ENCODE measurements at places on chromosomes 6 and 20. TPM values are rescaled to one million over a fixed set of nuclear protein-coding genes. Genes with fewer than 3 reads are reported as not detected.

Gene TNXB
- polyA plus RNA-seq = 18.6 TPM

Gene DEFB132
- not detected for polyA plus RNA-seq

Gene KHDC3L
- polyA plus RNA-seq = not detected

- H3K4me1 ChIP-seq = no peaks in the 10 kb centered on the region
- H3K36me3 ChIP-seq = no peaks in the 10 kb centered on the region
- no peaks in the 10 kb centered on the region for H3K27me3 ChIP-seq
These were observed 279.6 kb upstream of the JARID2 start for GRCh38 chr6:14966096-14966905.

- H3K27me3 ChIP-seq = no peaks in the 10 kb centered on the region
- H3K27ac ChIP-seq = no peak overlapping the region
- no peak overlapping the region for H3K4me3 ChIP-seq
- no peak for DNase-seq
These were observed 82.4 kb upstream of the TAB2 start for GRCh38 chr6:149235130-149235561.

- H3K4me1 ChIP-seq = no peaks in the 10 kb centered on the region
- H3K27me3 ChIP-seq = no peaks in the 10 kb centered on the region
- H3K4me3 ChIP-seq = no peak overlapping the region
- DNase-seq = no peak
- H3K27ac ChIP-seq = peak overlapping the region; percentile 55
These were observed 117.5 kb upstream of the CEP85L start for GRCh38 chr6:118768904-118769325.

DNA sequence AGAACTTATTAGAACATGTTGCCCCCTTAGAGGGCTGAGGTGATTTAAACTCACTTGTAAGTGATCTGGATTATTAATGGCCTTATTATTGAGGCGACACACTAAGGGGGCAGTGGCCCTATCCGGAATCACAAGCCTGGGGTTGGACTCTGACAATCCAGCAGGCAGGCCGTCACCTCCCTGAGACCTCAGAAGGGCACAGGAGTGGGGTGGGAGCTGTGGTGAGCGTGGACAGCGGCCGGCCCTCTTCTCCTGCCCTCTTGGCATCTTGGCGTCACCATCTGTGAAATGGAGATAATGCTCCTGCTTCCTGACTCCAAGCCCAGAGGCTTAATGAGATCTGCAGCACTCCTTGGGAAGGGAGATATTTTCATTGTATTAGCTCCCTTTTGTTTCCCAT is 15.6 kb upstream of the UQCC2 start:
- H3K4me3 ChIP-seq = no peak overlapping the region
- peak overlapping the region; percentile 67 for H3K27ac ChIP-seq
- DNase-seq = no peak
- H3K27me3 ChIP-seq = no peaks in the 10 kb centered on the region
- no peaks in the 10 kb centered on the region for H3K36me3 ChIP-seq

GRCh38 chr6:14066782-14067406 is 50.7 kb upstream of the CD83 start:
- no peak overlapping the region for H3K27ac ChIP-seq
- no peaks in the 10 kb centered on the region for H3K36me3 ChIP-seq
- no peak for DNase-seq
- H3K4me3 ChIP-seq = no peak overlapping the region
- no peaks in the 10 kb centered on the region for H3K4me1 ChIP-seq
- no peaks in the 10 kb centered on the region for H3K27me3 ChIP-seq

DNA sequence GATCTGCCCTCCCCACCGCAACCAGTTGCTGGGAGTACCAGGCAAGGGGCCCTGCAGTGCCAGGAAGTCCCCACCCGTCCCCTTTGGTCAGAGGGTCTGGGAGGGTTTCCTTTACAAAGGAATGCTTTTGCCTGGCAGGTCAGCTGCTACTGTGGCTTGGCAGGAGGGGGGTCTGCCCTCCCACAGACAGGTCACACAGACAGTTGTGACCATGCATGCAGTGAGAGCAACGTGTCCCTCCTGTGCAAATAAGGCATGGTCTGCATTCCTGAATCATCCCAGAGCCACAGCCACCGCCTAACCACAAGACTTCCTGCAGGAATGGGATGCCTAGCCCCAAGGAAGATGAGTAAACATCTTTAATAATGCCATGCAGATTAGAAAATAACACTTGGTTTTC is 439 bp upstream of the F13A1 start:
- H3K36me3 ChIP-seq = no peaks in the 10 kb centered on the region
- H3K4me1 ChIP-seq = no peaks in the 10 kb centered on the region
- no peaks in the 10 kb centered on the region for H3K27me3 ChIP-seq
- DNase-seq = no peak
- H3K27ac ChIP-seq = no peak overlapping the region

DNA sequence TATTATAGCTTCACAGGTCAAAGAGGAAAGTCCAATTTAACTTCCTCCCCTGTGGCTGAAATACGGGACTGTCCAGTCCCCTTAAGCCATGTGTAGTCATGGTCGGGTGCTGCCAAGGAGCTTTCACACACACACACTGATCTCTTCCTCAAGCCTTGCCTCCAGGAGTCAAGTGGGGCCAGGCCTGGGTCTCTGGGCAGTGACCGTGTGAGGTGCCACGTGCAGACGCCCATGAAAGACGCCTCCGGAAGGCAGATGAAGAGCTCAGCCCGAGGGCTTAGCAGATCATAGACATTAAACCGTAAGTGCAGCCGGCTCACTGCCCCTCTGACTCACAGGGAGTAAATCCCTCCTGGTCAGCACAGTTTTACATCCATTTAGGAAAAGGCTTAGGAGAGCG is 4.2 kb downstream of the GABRR2 start:
- H3K4me3 ChIP-seq = no peak overlapping the region
- DNase-seq = no peak
- H3K4me1 ChIP-seq = no peaks in the 10 kb centered on the region
- no peak overlapping the region for H3K27ac ChIP-seq

- no peaks in the 10 kb centered on the region for H3K27me3 ChIP-seq
- H3K27ac ChIP-seq = no peak overlapping the region
- H3K4me3 ChIP-seq = no peak overlapping the region
- DNase-seq = peak; percentile 36
These were observed 17.7 kb upstream of the RIPOR3 start for GRCh38 chr20:50708845-50709635.

GRCh38 chr6:41836022-41836659 is 48.6 kb downstream of the TOMM6 start:
- no peaks in the 10 kb centered on the region for H3K4me1 ChIP-seq
- H3K4me3 ChIP-seq = no peak overlapping the region
- H3K36me3 ChIP-seq = no peaks in the 10 kb centered on the region
- DNase-seq = no peak
- no peaks in the 10 kb centered on the region for H3K27me3 ChIP-seq
- no peak overlapping the region for H3K27ac ChIP-seq

- peak overlapping the region; percentile 43 for H3K4me3 ChIP-seq
- no peak for DNase-seq
- H3K27me3 ChIP-seq = peaks cover 6% of the 10 kb centered on the region
- H3K36me3 ChIP-seq = no peaks in the 10 kb centered on the region
- no peak overlapping the region for H3K27ac ChIP-seq
- no peaks in the 10 kb centered on the region for H3K4me1 ChIP-seq
These were observed 378 bp upstream of the LAMA2 start for GRCh38 chr6:128882560-128882959.

- no peaks in the 10 kb centered on the region for H3K36me3 ChIP-seq
- no peak for DNase-seq
- H3K4me1 ChIP-seq = no peaks in the 10 kb centered on the region
- no peaks in the 10 kb centered on the region for H3K27me3 ChIP-seq
- H3K4me3 ChIP-seq = no peak overlapping the region
- H3K27ac ChIP-seq = no peak overlapping the region
These were observed 21.7 kb downstream of the ARMC2 start for GRCh38 chr6:108869876-108870275.

DNA sequence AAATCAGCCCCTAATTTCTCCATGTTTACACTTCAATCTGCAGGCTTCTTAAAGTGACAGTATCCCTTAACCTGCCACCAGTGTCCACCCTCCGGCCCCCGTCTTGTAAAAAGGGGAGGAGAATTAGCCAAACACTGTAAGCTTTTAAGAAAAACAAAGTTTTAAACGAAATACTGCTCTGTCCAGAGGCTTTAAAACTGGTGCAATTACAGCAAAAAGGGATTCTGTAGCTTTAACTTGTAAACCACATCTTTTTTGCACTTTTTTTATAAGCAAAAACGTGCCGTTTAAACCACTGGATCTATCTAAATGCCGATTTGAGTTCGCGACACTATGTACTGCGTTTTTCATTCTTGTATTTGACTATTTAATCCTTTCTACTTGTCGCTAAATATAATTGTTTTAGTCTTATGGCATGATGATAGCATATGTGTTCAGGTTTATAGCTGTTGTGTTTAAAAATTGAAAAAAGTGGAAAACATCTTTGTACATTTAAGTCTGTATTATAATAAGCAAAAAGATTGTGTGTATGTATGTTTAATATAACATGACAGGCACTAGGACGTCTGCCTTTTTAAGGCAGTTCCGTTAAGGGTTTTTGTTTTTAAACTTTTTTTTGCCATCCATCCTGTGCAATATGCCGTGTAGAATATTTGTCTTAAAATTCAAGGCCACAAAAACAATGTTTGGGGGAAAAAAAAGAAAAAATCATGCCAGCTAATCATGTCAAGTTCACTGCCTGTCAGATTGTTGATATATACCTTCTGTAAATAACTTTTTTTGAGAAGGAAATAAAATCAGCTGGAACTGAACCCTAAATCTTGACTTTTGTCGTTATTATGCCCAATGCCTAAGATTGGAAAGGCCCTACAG is 4.5 kb downstream of the SOX4 start:
- no peaks in the 10 kb centered on the region for H3K27me3 ChIP-seq
- no peak for DNase-seq
- peak overlapping the region; percentile 74 for H3K4me3 ChIP-seq
- H3K27ac ChIP-seq = peak overlapping the region; percentile 95
- H3K36me3 ChIP-seq = no peaks in the 10 kb centered on the region

DNA sequence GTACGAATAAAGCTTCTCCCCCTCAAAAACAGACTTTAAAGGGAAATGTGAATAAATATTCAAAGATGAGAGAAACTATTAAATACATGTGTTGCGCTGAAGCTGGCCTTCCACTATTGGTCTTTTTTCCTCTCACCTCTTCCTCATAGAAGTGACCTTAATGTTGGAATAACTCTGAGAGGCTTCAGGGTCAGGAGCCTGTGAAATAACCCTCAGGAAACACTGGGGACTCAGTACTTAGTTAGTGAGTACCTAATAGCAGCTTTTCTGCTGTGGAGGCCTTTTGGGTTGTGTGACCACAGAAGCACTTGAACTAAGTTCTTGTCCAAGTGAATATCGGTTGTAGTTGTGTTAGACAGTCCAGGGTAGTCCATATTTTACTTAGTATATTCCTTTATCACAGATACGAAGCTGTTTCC is 799 bp upstream of the SHPRH start:
- DNase-seq = no peak
- peak overlapping the region; percentile 62 for H3K4me3 ChIP-seq
- no peaks in the 10 kb centered on the region for H3K27me3 ChIP-seq

GRCh38 chr6:24920136-24920535 is 15.6 kb downstream of the RIPOR2 start:
- H3K27ac ChIP-seq = no peak overlapping the region
- H3K4me3 ChIP-seq = no peak overlapping the region
- DNase-seq = no peak
- H3K4me1 ChIP-seq = no peaks in the 10 kb centered on the region
- no peaks in the 10 kb centered on the region for H3K36me3 ChIP-seq

DNA sequence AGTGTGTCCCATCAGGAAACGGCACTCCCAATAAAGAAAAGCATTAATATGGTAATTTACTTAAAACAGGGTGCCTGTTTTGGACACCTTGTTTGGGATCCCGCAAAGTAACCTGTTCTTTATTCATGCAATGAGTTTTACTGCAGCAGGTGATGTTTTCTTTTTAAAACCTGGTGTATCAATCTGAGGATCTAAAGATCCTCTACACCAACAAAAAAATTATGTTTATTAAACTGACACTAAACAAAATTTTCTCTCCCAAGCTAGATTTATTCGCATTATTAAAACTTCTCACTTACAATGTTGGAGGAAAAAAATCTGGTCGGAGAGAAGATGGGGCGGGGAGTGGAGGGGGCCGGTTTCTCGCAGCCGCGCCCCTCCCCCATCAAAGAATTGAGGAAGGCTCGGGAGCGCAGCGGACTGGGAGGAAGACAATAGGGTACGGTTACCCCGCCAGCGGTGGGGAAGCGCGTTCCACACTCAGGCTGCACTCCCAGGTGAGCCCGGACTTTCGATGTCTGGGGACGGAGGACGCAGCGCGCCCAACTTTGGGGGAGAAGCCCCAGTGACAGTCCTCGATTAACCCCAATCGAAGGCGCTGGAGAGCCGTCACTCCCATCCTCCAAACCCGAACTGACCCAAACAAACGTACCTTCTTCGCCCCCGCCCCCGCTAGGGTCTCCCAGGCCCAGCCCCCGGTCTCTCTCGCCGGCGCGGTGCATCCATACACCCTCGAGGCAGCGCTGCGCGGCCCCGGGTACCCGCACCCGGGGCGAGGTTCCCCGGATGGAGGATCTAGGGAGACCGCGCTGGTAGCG is 1.3 kb downstream of the CD24 start:
- H3K27ac ChIP-seq = peak overlapping the region; percentile 99
- no peaks in the 10 kb centered on the region for H3K36me3 ChIP-seq
- peak overlapping the region; percentile 86 for H3K4me3 ChIP-seq
- peak; percentile 81 for DNase-seq

DNA sequence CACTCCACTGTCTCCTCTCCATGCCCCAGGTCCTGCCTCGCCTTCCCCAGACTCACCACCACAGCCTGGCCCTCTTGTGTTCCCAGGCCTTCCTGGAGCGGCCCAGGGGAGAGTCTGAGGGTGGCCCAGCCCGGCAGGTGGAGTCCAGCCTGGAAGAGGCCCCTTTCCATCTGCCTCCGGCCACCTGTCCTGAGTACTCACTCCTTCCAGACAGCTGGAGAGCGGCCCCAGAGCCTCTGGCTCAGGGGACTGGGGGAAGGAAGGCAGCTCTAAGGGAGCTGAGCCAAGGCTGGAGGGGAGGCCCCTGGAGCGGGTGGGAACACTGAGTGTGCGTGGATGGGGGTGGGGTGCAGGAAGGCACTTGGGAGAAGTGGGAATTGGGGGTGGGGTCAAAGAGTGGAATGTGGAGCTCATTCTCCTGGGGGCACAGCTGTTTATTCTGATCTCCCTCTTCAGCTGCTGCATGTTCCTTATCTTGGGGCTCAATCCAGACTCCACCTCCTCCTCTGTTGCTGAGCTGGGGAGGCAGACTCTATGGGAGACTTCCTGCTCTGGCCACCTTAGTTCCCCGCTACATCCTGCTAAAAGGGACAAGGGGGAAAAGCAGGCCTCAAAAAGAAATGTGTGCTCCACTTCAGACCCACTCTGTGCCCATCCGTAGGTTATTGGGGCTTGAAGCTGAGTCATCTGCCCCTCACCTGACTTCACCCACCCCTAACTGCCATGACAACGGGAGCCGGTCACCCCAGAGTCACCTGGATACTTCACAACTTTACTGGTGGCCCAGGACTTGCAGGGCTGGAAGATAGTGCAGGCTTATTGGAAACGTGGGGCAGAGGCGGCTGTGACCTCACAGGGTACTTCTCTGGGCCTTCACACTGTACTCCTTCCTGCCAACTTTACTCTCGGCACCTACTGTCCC is 19.5 kb upstream of the TAF8 start:
- H3K36me3 ChIP-seq = no peaks in the 10 kb centered on the region
- no peak overlapping the region for H3K4me3 ChIP-seq
- H3K27ac ChIP-seq = no peak overlapping the region
